Naive thymus-derived CD8-positive, alpha-beta T cell (primary cell): ENCODE measurements at places on chromosomes 2 and 18. TPM values are rescaled to one million over a fixed set of nuclear protein-coding genes. Genes with fewer than 3 reads are reported as not detected.
A peak's percentile ranks its signal among the peaks of the same experiment; 100 is the strongest.

DNA sequence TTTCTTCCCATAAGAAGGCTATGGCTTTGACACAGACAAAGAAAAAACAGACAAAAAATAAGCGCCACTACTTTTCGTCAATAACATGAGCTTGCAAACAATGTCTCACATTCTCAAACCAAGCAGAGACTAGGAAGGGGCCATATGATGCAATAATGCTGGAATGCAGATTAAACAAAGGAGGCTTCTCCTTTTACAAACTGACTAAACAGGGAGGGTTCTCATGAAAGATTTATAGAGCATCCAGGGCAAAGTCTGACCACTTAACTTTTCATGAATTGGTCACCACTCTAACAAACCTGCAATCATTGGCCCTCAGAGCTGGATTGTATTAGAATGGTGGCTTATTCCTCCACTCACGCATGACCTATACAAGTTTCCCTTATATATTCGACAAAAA, 663.3 kb upstream of the CHAC2 start:
- DNase-seq: no peak

DNA sequence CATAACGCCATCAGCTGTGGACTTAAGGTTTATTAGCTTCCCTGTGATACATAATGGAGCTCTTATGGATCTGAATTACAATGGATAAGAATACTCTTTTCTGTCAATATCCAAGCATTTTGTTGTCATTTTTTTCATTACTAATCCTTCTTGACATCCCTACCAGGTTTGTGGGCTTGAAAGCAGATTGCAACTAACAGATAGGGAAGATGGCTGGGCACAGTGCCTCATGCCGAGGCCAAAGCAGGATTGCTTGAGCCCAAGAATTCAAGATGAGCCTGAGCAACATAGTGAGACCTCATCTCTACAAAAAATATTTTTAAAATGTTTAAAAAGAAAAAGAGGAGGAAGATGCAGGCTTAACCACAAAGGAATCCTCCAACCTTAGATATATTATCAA, 42.4 kb downstream of the ASXL2 start:
- no peak for DNase-seq

DNA sequence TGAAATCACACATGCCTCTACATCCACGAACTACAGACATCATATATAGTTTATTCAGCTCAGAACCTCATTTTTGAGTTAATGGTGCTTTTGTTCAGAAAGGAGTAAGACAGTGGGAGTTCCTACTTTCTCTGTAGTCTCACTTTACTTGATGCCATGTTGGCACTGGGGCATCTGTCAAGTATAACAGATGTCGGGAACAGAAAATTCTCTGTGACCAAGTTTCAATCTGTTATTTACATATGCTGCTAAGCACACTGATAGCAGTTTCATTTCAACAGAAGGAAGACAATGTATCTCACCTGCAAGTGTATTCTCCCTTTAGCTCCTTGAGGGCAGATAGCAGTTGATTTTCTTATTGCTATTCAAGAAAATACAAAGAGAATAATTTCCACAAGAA, 774.1 kb downstream of the METTL4 start:
- DNase-seq: no peak

DNA sequence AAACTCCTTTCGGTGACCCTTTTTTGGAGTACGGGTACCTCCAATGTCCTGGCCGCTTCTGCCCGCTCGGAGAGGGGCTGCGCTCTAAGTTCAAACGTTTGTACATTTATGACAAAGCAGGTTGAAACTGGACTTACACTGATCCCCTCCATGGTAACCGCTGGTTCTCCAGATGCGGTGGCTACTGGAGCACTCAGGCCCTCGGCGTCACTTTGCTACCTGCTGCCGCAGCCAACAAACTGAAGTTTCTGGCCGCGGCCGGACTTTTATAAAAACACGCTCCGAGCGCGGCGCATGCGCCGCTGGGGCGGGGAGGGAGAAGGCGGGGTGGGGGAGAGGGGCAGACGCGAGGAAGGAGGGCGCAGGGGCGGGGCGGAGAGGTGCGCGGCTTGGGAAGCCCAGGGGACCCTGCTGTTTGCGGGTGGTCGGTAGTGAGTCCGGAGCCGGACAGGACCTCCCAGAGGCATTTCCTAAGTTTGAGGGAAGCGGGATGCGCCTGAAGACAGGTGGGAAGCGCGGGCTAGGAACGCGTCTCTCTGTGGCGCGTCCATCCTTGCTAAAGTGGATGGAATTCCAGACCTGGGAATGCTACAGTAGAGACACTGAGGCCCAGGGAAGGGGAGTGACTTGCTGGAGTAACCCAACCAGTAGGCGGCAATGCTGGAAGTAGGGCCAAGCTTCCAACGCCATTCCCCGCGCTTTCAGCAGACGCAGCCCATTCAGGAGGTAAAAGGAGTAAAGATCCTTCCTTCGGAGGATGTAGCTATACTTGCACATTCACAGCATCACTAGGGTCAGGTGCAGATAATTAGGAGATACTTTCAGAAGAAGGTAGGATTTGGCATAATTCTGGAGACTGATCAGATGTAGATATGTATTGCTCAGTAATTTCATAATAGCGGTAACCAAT, at the start of gene CXCR4:
TSS of gene CXCR4 (minus strand) at position 241 of the 910 bp plus-strand sequence. CDS start at position 152, 89 bp downstream.
- DNase-seq: peak; percentile 89

DNA sequence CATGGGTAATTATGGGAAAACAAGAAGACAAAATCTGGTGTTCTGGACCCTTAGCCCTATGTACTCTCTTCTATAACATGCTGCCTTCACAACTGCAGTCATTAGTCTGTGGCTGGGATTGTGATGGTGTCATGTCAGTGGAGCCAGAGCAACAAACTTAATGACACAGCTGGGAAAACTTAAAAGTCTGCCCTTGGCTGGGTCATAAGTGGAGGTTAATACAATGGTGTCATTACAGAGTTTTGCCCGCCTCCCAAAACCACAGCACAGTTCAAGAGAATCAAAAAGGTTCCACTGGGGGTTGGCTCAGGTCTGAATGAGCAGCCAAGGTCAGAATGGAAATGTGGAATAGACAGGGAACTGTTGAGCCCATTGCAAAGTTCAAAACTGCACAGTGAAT, 455.7 kb upstream of the PIK3C3 start:
- DNase-seq: no peak

Gene SP5
- total RNA-seq: not detected

Gene CRYBA2
- total RNA-seq: not detected

Gene SIX3
- not detected for total RNA-seq

Gene G6PC2
- not detected for total RNA-seq
